ENCODE measurements at places on chromosomes 6 and 20.

- DNase-seq = no peak
Measured at GRCh38 chr6:3575701-3576100, 118.9 kb upstream of the SLC22A23 start.

DNA sequence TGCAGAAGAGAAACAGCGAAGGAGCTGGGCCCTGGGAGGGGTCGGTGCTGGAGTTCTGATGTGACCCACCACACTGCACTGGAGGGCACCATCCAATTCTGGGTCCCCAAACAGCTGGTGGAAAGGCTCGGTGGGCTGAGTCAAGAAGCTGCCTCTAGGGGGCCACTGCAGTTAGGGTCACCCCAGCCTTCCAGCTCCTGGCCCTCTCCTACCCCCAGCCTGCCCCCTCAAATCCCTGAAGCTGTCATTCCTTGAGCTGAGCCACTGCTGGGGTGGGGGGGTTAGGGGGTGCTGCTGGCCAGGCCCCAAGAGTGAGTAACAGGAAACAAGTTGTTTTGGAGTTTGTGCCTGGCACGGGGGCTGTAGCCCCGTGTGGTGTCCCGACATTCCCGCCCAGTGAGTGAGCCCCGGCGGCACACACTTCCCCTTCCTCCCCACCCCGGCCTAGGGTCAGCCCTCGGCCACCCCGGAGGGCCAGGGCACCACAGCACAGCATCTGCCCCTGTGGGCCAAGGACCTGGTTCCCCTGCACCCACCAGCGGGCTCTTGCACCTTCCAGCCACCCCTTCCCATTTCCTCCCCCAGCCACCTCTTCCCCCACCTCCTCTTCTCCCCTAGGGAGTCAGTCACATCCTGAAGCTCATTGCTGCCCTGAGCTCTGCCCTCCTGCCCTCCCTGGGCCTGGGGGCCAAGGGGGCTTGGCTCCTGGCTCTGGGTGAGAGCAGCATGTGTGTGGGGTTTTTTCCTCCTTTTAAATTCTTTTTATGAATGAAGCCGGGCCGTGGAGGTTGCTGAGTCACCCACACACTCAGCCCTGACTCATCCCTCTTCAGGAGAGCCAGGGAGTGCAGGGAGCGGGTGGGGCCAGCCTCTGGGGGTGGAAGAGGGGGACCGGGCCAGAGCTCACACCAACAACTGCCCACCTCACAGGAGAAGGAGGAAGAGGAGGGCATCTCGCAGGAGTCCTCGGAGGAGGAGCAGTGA lies 4.6 kb downstream of the SMIM29 start:
- no peak for DNase-seq

DNA sequence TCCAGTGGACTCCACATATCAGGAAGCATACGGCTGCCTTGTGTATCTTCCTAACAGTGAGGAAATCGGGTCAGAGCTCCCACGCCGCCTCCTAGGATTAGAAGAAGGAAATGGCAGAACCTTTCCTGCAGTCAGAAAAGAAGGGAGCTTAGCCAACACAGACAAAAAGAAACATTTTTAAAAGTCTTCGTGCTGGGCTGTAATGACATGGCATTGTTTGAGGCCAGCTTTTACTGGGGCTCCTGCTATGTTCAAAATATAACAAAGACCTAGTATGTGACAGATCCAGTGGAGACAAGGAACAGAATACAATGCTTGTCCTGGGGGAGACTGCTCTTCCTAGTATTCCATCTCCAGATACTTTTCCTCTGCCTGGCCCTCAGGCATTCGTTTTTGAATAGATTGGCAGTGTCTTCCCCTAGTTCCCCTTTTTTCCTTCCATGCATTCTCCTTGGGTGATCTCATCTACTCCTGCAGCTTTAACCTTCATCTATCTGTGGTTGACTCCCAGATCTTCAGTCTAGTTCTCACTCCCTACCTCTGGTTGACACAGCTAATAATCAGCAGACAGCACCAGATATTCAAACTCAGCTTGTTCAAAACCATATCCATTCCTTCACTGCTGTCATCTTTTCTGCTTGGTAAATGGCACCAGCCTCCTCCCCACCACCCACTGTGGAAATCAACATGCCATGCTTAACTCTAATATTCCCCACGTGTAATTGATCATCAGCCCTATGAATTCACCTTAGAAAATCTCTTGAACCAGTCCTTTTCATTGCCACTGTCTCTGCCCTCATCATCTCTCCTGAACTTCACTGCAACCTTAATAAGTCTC lies 94.5 kb upstream of the VSTM2L start:
- no peak for DNase-seq

DNA sequence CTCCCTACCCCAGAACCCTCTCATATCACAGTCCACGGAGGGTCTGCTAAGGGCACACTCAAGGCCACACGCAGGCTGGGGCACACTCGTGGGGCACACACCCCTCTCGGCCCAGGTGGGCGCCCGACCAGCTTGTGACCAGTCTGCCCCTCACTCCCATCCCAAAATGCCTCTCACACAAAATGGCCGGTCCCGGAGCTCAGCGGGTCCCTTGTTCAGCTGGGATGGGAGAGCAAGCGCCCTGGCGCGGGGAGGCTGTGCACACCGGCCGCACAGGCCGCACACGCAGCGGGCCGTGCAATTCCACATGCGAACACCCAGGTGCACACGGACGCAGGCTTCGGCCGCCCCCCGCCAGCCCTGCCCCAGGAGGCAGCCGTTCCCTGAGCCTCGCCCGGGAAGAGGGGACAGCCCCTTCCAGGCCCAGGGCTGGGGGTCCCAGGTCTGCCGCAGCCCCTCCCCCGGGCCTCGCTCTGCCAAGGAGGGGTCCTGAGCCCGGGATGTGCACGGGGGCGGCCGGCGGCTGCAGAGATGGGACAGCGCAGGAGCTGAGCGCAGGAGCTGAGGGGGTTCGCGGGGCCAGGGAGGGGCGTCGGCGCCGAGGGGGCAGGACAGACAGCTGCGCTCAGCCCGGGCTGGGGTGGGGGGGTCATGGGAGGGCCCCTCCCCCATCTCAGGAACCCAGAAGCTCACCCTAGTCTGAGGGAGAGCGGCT lies 1.3 kb downstream of the KCNQ2 start:
- no peak for DNase-seq

GRCh38 chr6:191487-192312 lies 100.6 kb upstream of the DUSP22 start:
- no peak for DNase-seq

DNA sequence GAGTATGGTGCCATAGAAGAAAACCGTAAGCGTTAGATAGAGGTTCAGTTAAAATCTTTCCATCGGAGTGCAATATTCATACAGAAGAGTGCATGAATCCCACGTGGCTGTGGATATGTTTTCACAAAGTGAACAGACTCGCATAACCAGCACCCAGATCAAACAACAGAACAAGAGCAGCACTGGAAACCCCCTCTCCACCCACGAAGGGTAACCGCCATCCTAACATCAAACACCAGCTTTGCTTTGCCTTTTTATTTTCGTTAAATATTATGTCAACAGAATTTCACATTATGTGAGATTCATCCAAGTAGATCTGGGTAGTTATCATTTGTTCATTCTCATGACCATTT lies 4.7 kb downstream of the GTSF1L start:
- DNase-seq = peak; percentile 59

DNA sequence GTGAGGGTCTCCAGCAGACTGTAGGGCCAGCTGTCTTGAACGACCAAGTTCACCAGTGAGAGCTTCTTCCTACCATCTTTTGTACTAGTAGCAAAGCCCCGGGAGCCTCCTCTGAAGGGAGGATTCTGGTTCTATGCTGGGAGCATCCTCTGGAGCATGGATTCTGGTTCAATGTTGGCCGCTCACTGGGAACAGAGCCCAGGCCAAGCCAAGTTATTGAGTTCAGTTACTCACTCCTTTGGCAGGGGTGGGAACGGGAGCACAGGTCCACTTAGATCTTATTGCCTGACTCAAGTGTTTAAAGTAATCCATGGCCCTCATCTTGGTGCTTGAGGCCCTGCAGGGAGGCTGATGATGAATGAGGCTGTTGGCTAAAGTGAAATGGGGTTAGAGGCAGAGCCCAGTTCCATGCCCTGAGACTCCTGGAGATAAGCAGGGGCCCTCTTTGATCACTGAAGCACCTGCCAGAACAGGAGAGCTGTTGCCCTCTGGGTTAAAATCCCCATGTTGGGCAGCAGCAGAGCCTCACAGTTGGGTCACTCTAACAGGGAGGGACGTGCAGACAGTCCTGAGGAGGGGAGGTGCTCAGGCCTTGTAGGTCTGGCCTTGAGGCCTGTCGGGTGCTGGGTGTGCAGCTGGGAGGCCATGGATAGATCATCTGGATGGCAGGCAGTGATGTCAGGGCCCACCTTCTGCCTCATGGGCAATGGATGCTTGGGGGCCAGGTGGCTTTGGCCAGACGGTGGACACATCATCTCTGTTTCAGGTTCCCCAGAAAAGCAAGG lies 98.3 kb upstream of the SYNDIG1 start:
- DNase-seq = no peak

DNA sequence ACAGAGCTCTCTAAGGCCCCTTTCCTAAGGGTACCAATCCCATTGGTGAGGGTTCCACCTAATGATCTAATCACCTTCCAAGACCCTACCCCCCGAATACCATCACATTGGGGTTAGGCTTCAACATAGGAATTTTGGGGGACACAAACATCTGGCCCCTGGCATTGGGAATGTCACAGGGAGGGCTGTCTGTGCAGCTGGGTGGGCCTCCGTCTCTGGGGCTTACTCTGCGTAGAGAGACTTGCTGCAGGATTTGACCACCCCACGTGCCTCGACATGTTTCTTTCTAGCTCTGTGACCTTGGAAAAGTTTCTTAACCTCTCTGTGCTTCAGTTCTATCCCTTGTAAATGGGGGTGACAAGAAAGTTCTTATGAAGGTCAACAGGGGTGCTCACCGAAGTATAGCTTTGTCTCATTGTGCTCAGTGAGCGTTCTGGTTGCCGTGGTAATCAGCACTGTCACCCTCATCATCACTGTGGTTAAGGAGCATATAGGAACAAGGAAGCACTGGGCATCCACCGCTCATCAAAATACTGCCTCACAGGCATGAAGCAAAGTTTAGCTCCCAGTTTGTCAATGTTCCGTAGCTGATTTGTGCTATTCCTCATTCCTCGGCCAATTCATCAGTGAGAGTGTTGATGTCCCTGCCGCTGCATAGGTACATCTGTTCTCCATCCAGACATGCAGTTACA lies 152.8 kb downstream of the SYCP2 start:
- DNase-seq = no peak

GRCh38 chr6:29624520-29624961 lies 8.4 kb downstream of the GABBR1 start:
- no peak for DNase-seq

- no peak for DNase-seq
Measured at GRCh38 chr6:31720196-31720770, 1.3 kb downstream of the LY6G6C start.

DNA sequence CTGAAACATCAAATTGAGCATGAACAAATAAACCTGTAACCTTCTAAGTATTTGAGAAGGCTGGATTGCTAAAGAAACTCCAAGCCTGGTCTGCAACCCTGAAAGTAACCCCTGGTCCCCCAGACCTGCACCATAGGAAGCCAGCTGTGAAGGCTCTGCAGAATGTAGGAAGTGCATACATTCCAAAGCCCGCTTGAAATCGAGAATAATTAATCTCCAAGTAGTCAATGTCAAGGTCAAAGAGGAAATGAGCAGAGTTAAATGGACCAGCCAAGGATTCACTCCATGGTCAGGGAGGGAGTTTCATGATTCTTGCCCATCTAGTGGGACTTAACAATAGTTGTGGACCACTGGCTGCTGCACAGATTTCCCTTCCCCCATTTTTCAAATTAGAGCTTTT lies 107.6 kb upstream of the RNF24 start:
- DNase-seq = no peak

GRCh38 chr6:39223061-39223460 lies 6.2 kb downstream of the KCNK5 start:
- no peak for DNase-seq

DNA sequence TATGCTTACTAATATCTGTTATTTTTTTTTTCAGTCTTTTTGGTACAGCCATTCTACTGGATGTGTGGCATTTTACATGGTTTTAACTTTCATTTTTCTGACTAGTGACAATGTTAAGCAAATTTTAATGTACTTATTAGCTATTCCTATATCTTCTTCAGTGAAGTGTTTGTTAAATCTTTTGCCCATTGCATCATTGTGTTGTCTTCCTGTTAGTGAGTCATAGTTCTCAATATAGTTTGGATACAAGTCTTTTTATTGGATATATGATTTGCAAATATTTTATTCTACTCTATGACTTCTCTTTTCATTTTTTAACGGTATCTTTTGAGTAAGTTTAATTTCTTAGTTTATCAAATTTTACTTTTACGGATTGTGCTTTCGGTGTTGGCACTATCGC lies 519.4 kb downstream of the CDKAL1 start:
- DNase-seq = no peak

GRCh38 chr6:110619275-110619908 lies 143.0 kb upstream of the SLC22A16 start:
- DNase-seq = no peak

DNA sequence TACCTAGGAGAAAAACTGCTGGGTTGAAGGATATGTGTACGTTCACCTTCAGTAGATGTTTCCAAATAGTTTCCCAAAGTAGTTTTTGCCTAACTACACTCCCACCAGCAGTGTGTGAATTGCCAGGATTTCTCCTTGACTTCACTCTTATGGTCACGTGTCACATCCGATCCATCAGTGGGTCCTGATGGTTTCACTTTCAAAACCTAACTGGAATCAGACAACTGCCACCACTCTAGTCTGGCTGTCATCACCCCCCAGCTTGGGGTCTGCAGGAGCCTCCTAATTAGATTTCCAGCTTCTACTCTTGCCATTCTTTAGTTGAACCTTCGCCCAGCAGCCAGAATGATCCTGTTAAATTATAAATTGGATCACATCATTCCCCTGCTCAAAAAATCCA lies 8.5 kb upstream of the SLC12A5 start:
- no peak for DNase-seq

DNA sequence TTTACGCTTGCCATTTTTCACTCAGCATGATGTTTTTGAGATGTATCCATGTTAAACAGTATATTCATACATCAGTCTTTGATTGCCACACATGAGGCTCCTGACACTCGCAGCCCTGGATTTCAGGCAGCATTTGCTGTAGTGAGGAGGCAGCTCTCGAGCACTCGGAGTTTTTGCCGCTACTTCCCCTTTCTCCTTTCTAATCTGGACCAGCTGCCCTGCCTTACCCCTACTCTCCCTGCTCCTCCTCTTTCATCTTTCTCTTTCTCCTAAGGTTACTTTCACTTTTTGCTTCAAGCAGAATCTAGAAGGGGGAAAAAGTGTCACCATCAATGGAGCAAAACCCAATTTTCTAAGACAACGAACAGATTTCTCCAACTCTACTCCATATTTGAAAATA lies 5.9 kb upstream of the CST3 start:
- DNase-seq = no peak

DNA sequence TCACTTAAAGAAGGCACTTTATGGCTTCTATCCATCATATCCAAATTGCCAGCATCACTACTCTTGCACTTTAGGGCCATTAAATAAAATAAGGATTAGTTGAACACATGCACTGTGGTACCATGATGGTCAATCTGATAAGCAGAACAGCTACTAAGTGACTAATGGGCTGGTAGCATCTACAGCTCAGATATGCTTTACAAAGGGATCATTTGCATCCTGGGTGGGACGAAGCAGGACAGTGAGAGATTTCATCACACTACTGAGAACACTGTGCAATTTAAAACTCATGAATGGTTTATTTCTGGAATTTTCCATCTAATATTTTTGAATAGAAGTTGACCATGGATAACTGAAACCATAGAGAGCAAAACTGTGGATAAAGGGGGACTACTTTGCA lies 25.1 kb upstream of the ZSCAN9 start:
- no peak for DNase-seq

GRCh38 chr20:52964131-52964530 lies 8.0 kb upstream of the TSHZ2 start:
- no peak for DNase-seq

Measured in CD4-positive, alpha-beta T cell treated with Interleukin-1 beta for 1 hour (primary cell).